Stimulated activated CD4-positive, alpha-beta T cell treated with anti-CD3 and anti-CD28 coated beads, Interleukin-4, amount 100 ng/mL, for 48 hours (primary cell): ENCODE measurements at places on chromosomes 11 and 22.

- no peak for DNase-seq
Observed at GRCh38 chr11:36619502-36619901, 21.5 kb upstream of the RAG2 start.

DNA sequence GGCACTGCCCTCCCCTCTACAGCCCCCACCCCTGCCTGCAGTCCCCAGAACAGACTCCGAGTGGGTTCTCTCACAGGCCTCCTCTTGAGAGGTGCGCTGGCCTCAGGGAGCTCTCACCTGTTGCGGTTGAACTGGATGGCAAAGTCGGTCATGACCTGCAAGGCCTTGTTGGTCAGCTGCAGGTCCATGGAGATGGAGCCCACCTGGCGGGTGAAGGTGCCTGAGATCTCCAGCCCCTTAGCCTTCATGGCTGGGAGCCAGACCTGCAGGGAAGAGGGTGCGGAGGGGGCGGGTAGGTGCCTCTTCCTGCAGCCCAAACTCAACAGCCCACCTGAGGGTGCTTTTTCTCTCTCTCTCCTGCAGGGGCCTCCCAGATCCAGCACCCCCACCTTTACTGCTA lies 18.7 kb upstream of the RASL10A start:
- DNase-seq = no peak

GRCh38 chr22:44616882-44617655 lies 84.9 kb upstream of the PRR5 start:
- DNase-seq = no peak

DNA sequence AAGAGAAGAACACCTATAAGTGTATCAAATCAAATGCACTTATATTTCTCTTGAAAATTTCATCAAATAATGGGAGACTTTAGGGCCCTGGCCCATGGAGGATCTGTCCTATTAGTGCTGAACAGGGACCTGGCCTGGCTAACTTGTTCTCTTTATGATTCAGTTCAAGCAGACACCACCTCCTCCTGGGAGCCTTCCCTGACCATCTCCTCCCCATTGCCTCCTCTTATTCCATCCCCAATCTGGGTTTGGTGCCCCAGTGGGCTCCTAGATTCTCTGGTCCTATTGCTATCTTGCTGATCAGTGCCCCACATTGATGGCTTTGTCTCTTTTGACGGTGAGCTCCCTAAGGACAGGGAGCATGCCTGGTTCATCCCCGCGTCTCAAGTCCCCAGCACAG lies 60.1 kb downstream of the MICAL2 start:
- no peak for DNase-seq

DNA sequence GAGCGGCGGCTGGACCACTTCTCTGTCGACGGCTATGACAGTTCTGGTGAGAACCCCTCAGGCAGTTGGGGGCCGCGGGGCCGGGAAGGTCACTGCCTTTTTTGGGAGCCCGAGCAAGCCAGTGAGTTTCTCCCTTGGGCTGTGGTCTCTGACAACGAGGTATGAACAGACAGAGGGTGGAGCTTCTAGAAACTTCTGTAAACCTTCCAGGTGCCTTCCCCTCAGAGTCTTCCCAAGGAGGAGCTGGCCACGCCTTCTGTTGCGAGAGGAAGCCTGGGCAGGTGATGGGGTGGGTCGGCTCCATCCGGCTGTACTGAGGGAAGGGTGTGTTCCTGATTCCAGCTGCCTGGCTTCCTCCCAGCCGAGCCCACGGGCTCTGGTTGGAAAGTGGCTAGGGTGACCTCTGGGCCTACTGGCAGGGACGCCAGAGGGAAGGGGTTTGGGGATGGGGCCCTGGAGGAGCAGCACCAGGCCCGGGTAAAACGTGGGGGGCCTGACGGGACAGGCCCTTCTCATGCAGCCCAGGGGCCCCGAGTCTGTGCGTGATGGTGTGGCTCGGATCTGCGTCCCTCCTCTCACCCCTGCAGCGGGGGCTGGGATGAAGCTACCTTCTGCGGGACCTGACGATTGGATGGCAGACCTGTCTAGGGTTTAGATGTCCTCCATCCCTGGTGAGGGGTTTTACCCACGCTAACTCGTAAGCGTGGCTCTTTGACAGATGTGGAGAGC lies 110.8 kb downstream of the KCNQ1OT1 start:
- DNase-seq = no peak

DNA sequence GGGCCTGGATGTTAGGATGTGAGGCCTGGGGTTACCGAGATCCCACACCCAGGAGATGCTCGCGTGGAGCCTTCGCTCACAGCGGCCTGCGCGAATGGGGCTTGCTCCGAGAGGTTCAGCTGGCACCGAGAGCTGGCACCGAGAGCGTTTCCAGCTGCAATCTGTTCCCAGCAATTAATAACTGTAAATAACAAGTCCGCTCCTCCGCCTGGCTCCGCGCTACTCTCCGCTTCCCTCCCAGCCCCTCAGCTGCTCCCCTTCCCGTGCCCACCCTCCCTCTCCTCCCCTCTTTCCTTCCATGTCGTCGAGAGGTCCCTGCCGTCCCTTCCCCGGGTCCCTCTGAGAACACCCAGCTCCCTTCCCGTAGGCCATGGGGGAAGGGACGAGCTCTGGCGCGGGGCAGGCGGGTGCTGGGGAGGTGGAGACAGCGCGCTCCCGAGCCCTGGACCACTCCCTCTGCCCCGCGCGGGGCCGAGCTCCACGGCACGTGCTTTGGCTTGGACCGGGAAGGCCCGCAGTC lies 110.8 kb downstream of the WNT7B start:
- no peak for DNase-seq

DNA sequence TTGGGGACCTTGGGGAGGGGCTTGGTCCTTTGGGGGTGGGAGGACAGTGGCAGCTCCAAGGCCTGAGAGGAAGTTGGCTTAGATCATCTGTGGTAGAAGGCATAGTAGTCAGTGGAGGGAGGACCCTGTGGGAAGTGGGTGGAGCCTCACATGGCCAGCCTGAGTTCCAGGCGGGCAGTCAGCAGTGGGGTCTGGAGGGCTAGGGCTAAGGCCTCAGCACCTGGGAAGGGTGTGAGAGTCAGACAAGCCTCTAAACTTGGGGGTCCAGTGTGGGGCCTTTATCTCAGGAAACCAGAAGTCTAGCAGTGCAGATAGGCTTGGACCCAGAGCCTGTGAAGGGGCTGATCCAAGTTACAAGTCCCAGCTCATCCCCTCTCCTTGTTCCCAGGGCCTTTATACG lies 4.0 kb downstream of the NLRX1 start:
- no peak for DNase-seq
